ENCODE measurements at places on chromosomes 5 and 9.

DNA sequence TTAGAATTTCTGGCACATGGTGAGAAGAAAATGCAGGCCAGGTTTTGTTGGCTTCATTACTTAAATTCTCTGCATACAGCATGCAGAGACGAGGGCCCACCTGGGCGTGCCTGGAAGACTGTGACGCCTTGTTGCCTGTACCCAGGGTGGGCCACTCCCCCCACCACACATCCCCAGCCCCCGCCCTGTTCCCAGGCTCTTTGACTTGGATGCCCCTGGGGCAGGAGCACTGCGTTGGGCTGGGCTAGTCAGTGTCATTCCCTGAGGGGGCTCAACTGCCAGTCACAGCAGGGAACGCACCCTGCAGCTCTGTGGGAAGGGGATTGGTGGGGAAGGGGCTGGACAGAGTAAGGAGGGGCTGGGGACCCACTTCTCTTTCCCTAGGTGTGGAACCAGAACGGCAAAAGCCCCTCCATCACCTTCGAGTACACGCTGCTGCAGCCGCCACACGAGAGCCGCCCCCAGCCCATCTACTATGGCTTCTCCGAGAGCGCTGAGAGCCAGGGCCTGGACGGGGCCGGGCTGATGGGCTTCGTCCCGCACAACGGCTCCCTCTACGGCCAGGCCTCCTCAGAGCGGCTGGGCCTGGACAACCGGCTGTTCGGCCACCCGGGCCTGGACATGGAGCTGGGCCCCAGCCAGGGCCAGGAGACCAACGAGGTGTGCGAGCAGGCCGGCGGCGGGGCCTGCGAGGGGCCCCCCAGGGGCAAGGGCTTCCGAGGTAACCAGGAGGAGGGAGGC is 19.6 kb downstream of the ADAMTSL2 start:
- no peak for DNase-seq

- DNase-seq, result no peak
Measured at GRCh38 chr5:108735790-108736189, 11.9 kb upstream of the FER start.

DNA sequence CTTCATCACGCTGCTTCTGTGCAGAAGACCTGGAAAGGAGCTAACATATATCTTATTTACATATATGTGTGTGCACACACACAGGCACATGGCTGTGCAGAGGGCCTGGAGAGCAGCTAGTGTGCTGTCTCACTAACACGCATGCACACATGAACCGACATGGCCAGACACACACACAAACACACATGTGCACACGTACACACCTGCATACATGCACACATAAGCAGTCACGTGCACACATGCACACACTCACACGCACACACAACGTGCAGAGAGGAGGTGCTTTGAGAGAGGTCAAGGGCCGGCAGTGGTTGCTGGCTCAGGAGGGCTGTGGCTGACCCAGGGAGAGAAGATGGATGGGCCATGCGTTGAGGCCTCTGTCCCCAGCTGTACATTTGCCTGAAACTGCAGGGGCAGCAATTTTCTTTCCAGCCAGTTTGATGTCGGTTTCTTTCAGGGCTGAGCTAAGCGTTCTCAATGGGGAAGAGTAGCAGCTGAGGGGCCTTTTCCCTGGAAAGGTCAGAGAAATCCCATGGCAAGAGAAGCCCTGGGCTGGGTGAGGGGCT is 66.7 kb downstream of the OLFM1 start:
- DNase-seq, result no peak

- DNase-seq, result no peak
Measured at GRCh38 chr9:84807870-84808390, 138.4 kb downstream of the NTRK2 start.

DNA sequence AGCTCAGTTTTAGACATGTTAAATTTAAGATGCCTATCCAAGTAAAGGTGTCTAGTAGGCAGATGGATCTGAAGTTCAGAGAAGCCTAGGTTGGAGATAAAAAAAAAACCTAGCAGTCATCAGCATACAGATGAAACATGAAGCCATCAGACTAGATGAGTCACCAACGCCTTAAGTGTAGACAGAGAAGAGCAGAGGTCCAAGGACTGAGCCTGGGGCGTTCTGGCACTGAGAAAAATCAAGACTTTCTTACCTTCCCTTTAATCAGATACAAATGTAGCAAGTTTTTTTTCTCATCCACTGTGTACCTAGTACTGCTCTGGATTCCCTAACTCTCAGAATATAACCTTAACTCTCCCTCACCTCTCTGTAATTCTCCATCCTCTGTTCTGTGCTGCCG is 97.3 kb downstream of the SIL1 start:
- no peak for DNase-seq

DNA sequence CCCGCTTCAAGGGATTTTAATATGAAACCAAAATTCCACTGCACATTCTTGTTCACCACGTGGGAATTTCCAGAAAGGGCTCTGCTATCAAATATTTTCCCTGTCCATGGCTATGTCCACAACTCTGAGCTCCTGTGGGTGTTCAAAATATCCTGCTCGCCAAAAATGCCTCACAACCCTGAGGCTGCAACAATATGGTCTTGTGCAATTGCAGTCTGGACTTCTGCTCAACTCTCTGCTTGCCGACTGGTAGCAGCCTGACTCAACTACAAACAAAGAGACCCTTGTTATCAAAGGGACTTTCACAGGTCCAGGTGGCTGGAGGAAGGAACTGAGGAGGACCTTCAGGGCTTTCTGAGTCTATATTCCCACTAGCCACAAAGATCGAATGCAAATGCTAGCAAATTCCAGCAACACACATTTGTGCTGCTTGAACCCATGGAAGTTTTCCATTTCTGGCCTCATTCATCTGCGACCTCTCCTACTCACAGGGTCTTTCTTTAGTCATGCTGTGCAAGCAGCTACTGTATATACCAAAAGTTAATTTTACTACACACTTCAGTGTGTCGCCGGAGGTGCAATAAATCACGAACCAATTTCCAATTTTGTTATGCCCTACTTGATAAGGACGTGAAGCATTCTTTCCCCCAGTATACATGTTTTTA is 169.2 kb upstream of the SLC30A5 start:
- DNase-seq, result no peak

GRCh38 chr9:1057910-1058309 is 7.8 kb downstream of the DMRT2 start:
- no peak for DNase-seq

GRCh38 chr5:134043793-134044792 is 39.3 kb upstream of the VDAC1 start:
- DNase-seq, result no peak

DNA sequence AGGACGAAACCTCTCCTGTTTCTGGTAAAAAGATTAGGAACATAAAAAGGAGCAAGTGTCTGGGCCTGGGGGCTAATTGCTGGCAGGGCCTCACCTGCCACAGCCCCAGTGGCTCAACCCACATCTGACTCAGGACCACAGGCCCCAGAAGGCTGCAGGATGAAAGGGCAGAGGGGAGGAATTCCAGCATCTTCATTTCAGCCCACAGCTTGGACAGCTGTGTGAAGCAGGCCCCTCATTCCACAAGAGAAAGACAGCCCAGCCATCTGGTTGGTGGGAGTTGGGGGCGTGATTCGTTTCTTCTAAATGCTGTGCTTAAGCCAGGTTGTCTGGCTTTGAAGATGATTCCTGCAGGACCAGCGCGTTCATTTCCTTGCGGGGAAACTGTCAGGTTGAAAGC is 29.1 kb downstream of the NKX2-5 start:
- no peak for DNase-seq

DNA sequence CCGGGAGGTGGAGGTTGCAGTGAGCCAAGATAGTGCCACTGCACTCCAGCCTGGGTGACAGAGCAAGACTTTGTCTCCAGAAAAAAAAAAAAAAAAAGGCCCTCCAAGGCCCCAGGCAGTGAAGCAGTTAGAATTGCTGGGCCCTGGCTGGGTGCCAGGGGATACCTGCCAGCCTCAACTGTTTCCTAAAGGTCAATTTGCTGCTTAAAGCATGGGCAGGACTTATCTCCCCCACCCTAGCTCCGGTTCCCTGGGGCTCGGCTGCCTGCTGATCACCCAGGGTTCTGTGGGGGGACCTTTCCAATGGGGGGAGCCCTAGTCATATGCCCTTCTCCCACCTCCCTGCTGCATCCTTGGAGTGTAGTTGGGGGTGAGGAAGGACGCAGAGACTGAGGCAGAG is 25.7 kb downstream of the NCS1 start:
- DNase-seq, result no peak

- no peak for DNase-seq
Measured at GRCh38 chr9:131609099-131609830, 63.9 kb downstream of the PRRT1B start.
